ENCODE measurements at places on chromosomes 5 and 9.

- DNase-seq = no peak
Measured at GRCh38 chr9:84869091-84869490, 199.6 kb downstream of the NTRK2 start.

GRCh38 chr5:179509239-179509638, 41.1 kb upstream of the RUFY1 start:
- DNase-seq = no peak

- no peak for DNase-seq
Measured at GRCh38 chr9:117278471-117279035, 136.3 kb downstream of the ASTN2 start.

DNA sequence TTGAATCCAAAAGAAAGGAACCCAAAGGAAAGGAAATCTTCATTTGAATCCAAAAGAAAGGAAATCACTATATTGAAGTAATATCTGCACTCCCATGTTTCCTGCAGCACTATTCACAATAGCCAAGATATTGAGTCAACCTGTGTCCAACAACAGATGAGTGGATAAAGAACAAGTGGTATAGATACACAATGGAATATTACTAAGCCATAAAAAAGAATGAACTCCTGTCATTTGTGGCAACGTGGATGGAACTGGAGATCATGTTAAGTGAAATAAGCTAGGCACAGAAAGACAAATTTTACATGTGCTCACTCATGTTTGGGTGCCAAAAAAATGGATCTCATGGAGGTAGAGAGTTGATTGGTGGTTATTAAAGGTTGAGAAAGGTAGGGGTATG, 57.8 kb upstream of the STOM start:
- no peak for DNase-seq

- no peak for DNase-seq
Measured at GRCh38 chr5:79973511-79973910, 17.6 kb downstream of the MTX3 start.

DNA sequence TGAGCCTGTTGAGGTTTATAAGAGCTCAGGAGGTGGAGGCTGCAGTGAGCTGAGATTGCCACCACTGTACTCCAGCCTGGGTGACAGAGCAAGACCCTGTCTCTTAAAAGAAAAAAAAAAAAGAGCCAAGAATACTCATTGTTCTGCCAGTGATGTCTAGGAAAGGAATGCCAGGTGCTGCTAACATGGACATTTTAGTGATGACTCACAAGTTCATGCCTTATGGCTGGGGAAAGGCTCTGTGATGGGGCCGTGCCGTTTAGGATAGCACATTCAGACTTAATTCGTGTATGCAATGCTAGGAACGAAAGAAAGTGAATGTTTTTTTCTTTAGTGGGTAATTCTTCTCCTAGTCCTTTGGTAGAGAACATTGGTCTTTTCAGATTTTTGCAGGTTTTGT, 134.2 kb downstream of the ARHGAP26 start:
- DNase-seq = no peak

DNA sequence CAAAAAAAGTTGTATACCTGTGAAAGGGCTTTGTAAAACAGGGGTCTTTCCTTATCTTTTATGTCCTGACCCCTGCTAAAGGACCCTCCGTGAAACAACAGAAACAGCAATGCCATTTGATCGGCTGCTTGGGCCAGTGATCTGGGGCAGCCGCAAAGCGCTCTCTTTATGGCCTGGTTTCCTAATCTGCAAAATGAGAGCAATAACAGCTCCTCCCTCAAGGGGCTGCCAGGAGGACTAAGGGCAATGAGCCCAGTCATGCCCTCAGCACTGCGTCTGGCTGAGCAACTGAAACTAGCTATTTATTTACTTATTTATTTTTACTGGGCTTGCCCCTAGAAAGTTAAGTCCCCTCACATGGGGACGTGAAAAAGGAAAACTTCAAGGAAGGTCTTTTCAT, 18.3 kb downstream of the CMBL start:
- DNase-seq = no peak

Data from C1 segment of cervical spinal cord (tissue), 14 donors.